ENCODE measurements at places on chromosomes 5 and 9.

- DNase-seq = no peak
These were observed 51.0 kb upstream of the MPDZ start for GRCh38 chr9:13330396-13331004.

GRCh38 chr9:124441291-124441690, 9.0 kb upstream of the ADGRD2 start:
- no peak for DNase-seq

- peak; percentile 70 for DNase-seq
These were observed 798 bp downstream of the REEP5 start for GRCh38 chr5:112921026-112921832.

DNA sequence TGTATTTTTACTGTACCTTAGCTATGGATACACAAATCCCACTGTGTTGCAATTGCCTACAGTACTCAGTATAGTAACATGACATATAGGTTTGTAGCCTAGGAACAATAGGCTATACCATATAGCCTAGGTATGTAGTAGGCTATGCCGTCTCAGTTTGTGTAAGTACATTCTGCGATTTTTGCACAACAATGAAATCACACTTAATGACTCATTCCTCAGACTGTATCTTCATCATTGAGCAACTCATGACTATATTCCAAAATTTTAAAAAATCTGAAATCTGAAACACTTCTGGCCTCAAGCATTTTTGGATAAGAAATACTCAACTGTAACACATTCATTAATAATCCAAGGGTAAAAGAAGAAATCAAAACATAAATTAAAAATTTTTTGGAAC, 666.8 kb upstream of the GRAMD2B start:
- no peak for DNase-seq

DNA sequence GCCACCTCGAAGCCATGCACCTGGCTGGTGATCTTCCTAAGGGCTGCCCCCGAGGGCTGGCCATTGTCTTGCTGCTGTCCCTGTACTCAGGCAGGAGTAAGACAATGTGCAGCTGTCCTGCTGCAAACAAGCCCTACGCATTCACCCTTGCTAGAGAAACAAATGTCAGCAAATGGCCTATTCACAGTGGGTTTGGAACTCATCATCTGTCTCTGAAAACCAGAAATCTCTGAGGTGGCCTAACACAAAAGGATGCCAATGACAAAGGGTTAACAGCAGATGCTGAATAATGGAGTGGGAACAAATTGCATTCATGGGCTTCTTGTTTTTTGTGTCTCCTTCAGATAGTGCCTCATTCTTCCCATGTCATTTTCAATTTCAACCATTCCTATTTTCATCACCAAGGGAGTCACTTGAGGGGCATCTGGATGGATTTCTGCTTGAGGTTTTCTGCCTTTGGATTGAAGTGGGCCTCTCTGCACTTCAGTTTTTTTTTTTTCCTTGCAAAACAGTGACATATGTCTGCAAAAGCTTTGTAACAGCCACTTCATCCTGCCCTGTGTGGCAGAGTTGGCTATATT, 261.6 kb upstream of the VLDLR start:
- no peak for DNase-seq

GRCh38 chr9:35852876-35853865, 17.0 kb downstream of the OR13J1 start:
- DNase-seq = no peak

DNA sequence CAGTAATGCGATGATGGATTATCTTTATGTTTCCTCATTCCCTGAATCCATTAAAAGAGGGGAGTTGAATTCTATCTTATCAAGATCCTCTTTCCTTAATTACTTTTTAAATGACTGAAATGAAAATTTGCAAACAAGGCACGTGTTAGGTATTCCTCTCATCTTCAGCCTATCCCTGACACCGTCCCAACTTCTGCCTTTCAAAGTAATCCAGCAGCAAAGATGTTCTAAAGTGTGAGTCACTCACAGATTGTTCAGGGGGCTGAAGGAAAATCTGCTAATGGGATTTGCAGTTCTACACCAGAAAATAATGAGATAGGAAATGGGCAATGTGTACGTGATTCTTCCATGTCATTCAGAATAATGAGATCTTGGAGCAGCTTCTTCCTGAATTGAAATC, 403.0 kb downstream of the ARHGEF28 start:
- peak; percentile 41 for DNase-seq

DNA sequence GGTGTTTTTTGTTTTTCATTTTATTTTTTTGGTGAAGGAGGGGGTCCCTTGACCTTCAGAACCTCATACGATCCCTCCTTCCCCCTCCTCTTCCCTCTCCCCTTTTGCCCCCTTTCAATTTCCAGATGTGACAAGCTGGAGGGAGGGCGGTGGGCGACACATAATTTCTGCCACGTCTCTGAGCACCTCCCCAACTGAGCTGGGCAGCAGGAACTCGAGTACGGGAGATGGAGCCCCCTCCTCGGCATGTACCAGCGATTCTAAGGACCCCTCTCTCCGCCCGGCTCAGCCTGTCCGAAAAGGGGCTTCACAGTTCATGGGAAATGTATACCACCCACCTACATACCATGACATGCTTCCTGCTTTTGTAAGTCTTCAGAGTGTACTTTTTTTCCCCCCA, 52.4 kb downstream of the PRRC2B start:
- DNase-seq = no peak

DNA sequence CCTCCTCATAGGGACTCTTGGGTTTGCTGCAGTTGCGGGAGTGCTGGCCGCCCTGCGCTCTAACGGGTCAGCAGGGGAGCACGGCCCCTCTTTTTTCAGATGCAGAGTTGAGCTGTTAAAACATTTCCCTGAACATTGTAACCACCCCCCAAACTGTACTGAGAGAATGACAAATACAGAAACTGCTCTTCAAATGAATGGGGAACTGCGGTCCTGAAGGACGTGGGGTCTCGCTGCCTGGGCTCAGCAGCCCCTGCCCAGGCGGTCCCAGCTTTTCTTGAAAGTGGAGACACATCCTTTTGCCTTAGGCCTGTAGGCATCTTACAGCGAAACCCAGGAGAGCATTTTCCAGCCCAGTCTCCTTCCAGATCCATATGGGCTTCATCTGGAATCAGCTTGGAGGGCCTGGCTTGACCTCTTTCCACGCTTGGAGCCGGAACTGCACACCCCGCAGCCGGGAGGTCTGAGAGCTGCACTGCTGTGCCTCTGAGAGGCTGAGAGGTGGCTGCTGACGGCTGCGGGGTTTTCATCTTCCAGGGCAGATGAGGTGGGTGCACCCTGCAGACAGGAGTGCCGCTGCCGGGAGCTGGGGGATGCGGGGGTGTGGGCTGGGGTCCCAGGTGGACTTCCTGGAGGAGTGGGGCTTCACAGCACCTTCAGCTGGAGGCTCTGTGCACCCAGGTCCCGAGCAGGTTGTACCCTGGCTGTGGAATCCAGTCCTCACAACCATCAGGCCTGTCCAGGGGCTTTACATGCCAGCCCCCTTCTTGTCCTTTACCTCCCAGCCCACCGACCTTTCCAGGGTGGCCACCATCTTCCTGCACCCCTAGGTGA, 1.2 kb upstream of the AGPAT2 start:
- no peak for DNase-seq

GRCh38 chr9:14710804-14711203, 11.7 kb downstream of the CER1 start:
- DNase-seq = no peak

DNA sequence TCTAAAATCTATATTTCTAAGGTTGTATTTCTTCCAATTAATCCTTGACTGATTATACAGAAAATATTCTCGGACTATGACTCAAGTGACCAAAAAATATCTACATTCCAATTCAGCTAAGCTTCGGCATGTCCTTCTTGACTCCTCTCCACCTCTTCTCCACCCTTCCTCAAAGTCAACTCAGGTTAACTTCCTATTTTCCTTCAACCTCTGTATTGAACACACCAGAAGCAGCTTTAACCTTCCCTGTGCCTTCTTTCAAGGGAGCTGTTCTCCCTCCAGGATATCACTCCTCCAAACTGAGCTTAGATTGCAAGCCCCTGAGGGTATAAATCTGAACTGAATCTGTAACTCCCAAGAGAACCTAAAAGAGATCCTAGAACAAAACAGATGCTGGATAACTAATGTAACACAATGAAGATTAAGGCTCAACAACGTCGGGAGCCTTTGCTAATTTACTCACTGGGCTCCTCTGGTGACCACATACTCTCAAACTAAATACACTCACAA, 1.1 kb downstream of the SLCO4C1 start:
- no peak for DNase-seq

GRCh38 chr5:64900618-64901017, 131.9 kb downstream of the CWC27 start:
- DNase-seq = no peak

GRCh38 chr5:175657593-175658271, at the start of gene HRH2:
HRH2 (plus strand) TSS chr5:175658071; CDS start chr5:175683234, 25,163 bp downstream.
- peak; percentile 45 for DNase-seq

GRCh38 chr9:137371946-137372651, 50.9 kb downstream of the EXD3 start:
- no peak for DNase-seq

DNA sequence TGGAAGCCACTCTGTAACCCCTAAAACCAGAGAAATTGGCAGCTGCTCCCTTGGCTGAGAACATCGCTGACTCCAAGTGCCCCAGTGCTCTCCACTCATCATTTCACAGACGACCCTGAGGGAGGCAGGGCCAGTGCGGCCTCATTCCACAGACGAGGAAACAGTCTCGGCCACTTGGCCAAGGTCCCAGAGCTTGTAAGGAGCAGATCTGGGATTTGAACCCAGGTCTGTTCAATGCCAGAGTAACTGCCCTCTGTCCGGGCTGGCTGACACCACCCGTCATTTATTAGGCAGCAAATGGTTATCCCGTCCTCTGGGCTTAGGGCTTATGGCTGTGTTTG, 19.9 kb upstream of the IER5L start:
- no peak for DNase-seq

DNA sequence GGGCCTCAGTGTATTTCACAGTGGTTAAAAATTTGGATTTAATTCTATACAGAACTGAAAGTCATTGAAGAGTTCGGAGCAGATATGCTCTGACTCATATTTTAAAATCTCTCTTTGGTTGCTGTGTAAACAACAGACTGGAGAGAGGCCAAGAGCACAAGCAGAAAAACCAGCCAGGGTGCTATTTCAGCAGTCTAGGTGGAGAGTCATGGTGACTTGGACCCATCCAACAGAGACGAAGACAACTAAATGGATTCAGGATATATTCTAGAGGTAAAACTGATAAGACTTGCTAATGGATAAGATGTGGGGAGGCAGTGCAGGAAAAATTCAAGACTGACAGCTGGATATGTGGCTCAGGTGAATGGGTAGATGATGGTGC, 168.9 kb downstream of the MAPKAP1 start:
- peak; percentile 91 for DNase-seq

DNA sequence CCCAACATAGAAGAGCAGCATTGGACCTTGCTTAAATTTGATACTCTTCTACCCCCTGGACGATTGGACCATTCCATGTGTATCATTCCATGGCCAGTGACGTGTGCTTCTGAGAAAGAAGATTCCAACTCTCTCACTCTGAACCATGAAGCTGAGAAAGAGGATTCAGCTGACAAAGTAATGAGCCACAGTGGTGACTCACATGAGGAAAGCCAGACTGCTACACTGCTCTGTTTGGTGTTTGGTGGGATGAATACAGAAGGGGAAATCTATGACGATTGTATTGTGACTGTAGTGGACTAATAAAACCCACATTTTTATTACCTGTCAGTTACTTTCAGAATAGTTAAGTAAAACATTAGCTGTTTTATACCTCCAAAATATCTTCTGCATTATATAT, 7.5 kb downstream of the HSPA5 start:
- peak; percentile 98 for DNase-seq

GRCh38 chr9:71524996-71525580, 243.2 kb downstream of the CEMIP2 start:
- DNase-seq = no peak

- DNase-seq = no peak
These were observed 18.9 kb downstream of the IPPK start for GRCh38 chr9:92650839-92651621.

DNA sequence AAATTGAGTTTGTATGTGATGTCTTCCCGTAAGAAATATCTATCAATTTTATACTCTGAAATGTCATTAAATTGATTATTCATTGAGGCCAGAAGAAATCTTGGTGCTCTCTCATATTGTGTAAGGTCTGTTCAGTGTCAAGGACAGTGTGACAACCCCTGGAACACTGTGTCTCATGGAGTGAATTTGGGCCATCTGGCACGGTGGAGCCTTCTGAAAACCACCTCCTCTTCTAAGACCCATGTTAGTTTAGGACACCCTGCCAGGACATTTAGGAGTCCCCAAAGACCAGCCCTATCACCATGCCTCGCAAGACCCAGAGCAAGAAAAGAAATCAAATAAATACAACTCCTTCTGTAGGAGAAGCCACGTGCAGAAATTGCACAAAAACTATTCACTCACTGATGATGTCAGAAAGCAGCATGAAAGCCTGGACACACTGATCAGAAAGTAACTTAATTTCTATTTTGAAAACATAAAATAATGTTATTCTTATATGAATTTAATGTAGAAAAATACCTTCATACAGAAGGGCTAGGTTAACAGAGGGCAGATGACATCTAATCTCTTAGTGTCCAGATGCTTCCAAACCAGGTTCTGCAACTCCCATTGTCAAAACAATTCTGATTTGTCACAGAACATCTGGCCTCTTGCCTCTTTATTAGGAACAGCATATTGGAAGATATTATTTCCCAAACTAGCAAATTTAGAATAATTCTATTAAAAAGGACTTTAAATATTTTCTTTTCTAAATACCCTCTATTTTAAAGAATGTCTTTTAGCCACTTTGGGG, 298.8 kb downstream of the NR2F1-AS1 start:
- DNase-seq = no peak

Measured in A172 (cell line).